ENCODE measurements at places on chromosomes 5 and 9.

- DNase-seq = peak; percentile 6
These were observed 15.7 kb upstream of the TSSK1B start for GRCh38 chr5:113450462-113450861.

- DNase-seq = no peak
These were observed 165.0 kb upstream of the HMHB1 start for GRCh38 chr5:143646961-143647360.

DNA sequence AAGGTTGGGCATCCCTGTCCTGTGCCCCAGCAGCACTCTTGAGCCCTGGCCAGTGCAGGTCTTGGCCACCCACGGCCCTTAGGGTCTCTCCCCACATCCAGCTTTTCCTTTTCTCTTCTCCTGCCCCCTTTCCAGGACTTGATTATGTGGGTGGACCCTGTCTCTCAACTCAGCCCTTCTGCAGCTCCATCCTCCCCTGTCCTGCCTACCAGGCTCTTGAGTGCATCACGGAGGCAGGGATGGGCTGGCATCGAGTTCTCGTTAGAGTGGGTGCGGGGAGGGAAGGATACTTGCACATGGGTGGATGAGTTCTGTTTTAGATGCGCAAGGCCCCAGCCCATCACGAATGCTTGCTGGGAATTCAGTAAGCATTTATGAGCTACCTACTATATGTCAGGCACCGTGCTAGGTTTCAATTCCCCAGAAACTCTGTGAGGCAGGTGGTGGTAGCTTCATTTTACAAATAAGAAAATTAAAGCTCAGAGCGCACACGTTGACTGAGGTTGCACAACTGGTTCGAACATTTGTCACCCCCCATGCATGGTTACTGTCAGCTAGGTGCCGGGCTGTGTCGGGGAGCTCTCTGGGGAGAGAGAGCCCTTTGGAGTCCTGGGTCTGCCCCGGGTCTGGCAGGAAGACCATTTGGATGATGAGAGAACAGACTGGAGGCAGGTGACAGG is 144.6 kb upstream of the PITX1 start:
- DNase-seq = no peak

- DNase-seq = no peak
These were observed 329.8 kb downstream of the SLIT3 start for GRCh38 chr5:168971100-168971499.

GRCh38 chr5:157602505-157602904 is 26.9 kb upstream of the ADAM19 start:
- peak; percentile 52 for DNase-seq

DNA sequence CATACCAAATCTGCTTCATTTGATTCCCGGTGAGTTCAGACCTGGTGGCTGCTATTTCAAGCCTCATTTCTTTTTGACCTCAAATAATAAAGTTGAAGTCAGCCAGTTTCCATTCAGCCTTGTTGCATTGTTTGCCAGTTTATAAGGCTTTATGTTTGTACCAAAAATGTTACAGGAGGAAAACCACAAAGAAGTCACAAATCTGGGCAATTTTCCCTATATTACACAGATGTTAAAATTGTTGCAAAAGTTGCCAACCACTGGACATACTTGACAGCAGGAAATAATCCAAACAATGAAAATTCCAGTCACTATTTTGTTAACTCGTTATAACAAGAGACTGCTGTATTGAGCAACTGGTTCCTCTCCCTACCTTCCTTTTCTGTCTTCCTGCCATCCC is 1325.0 kb upstream of the DMAC1 start:
- no peak for DNase-seq

DNA sequence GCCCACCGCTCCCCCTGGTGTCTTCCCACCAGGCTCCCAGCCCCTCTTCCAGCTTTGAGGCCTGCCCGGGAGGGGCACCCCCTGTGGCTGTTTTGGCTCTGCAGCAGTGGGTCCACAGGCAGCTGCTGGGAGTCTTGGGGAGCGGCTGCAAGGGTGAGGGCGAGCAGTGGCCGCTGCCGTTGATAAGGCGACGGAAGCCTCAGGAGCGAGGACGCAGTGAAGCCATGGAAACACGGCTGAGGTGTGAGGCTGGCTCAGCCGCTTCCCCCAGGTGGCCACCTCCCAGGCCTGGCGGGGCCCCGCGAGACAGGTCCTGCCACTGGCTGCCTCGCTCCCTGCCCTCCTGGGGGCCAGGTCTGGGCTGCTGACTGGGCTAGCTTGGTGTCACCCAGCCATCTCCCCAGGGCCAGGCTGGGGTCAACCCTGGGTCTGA is 41.5 kb downstream of the CXXC5 start:
- DNase-seq = no peak

DNA sequence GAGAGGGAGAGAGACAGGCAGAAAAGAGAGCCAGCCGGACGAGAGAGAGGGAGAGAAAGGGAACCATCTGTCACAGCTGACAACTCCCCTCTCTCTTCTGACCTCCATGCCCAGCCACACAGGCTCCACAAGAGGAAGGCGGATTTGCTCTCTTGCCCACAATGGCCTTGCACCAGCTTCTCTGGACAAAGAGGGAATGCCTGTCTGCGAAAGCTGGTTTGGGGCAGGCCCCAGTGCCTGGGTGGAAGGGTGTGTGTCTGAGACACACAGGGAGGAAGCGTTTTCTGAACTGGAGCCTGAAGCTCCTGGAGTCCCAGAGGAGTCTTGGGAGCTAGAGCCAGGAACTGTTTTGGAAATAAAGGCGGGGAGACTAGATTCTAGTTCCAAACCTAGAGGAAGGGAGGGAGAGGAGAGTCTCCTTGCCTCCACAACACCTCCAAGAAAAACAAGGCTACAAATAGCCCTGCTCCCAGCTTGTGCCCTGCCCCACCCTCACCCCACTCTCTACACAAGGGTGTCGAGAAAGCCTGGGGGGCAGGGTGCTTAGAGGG is 12.5 kb downstream of the C1QTNF2 start:
- no peak for DNase-seq

- DNase-seq = no peak
These were observed 250.2 kb downstream of the PDZD2 start for GRCh38 chr5:31889001-31889561.

- DNase-seq = no peak
These were observed 161.1 kb downstream of the EPB41L4A start for GRCh38 chr5:112257976-112258375.

- no peak for DNase-seq
These were observed 211.6 kb downstream of the MAPKAP1 start for GRCh38 chr9:125495172-125496119.

GRCh38 chr9:2286825-2287455 is 271.8 kb downstream of the SMARCA2 start:
- no peak for DNase-seq

GRCh38 chr9:81819859-81820546 is 108.2 kb upstream of the SPATA31D4 start:
- DNase-seq = no peak

DNA sequence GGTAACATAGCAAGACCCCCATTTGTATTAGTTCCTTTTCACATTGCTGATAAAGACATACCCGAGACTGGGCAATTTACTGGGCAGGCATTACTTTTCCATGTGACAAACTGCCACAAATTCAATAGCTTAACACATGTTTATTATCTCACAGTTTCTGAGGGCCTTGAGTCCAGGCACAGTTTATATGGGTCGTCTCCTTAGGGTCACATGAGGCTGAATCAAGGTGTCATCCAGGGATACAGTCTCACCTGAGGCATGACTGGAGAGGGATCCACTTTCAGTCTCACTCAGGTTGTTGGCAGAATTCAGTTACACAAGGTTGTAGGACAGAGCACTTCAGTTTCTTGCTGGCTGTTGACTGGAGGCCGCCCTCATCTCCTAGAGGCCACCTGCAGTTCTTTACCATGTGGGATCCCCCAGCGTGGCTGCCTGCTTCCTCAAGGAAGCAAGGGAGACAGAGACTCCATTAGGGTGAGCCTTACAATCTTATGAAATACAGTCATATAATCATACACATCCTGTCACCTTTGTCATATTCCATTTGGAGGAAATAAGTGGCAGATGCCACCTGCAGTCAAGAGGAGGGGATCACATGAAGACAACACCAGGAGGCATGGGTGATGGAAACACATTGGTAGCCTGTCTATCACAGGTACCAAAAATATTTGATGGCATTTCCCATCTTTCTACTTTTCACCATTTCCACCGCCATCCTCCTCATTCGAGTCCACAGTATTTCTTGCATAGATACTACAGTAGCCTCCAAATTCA is 15.1 kb upstream of the ERAP1 start:
- DNase-seq = no peak

GRCh38 chr9:98201102-98201501 is 8.7 kb upstream of the CORO2A start:
- no peak for DNase-seq

DNA sequence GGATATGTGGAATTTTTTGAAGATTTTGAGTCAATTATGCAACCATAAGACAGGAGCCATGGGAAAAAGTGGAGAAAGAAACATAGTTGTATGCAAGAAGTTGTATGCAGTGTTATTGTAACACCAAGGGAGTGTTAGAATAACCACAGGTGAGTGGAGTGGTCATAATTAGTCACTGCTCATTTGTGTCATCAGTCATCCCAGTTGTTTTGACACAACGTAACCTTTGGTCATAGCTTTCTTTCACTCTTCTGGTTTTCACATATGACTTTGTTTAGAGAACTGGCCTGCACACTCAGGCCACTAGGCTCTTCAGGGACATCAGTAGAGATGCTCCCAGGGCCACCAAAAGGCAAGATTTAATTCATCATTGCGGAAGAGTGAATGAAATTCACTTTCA is 158.7 kb upstream of the HMHB1 start:
- DNase-seq = no peak

GRCh38 chr5:133234273-133234672 is 182.5 kb downstream of the HSPA4 start:
- DNase-seq = no peak

Data from iris pigment epithelial cell (primary cell).